Fibroblast of skin of back (primary cell): ENCODE measurements at places on chromosomes 12 and 14.
A peak's percentile ranks its signal among the peaks of the same experiment; 100 is the strongest.

GRCh38 chr12:115852054-115852453, 425.4 kb downstream of the MED13L start:
- DNase-seq, result no peak

DNA sequence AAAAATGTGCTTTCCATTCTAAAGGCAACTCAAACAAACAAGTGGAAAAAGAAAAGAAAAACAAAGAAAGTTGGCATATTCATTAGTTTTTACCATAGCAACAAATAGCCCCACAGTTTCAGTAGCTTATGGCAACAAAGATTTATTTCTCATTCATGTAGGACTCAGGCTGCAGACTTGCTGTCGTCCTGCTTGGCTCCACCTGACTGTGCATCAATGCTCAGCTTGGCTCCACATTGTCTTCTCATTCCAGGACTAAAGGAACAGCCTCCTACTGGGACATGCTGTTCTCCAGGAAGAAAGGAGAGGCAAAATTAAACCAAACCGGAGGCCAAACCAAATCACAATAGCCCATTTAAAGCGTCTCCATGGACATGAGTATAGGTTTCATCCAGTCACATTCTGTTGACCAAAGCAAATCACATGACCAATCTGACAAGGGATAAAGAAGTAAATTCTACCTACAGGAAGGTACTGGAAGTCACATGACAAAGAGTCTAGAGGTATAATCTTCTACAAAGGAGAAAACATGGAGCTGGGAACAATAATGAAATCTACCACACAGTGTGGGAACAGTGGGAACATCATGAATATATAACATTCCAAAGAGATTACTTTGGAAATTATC, 222.5 kb downstream of the PIK3C2G start:
- no peak for DNase-seq

GRCh38 chr12:76450690-76451089, 102.5 kb upstream of the BBS10 start:
- peak; percentile 85 for DNase-seq

DNA sequence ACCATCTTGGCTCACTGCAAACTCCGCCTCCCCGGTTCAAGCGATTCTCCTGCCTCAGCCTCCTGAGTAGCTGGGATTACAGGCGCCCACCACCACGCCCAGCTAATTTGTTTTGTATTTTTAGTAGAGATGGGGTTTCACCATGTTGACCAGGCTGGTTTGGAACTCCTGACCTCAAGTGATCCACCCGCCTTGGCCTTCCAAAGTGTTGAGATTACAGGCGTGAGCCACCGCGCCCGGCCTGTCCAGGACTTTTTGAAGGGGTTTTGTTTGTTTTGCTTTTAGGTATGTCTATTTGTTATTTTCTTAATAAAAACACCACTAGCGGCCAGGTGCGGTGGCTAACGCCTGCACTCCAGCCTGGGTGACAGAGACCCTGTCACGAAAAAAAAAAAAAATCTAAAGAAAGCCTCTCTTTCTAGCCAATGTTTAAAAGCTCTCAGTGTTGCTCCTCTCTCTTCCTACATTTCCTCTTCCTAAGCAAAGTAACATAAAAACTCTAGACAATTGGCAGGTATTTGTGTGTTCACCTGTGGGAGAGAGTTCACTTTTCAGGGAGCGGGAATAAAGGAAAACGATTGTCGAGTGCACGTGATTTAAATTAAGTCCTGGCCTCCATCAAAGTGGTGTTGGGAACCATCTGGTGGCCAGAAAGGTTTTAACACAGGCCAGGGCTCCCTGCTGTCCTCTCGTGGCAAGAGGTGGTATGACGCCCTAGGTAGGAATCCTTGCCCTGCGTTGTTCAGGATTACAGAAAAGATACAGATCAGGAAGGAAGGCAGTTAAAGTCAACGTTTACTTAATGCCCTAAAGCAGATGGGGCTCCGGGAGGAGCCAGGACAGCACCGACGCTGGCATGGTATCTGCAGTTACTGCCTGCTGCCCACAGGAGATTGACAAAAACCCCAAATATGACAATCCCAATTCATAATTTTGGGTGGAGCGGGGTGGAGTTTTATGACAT, 36.2 kb upstream of the ATP23 start:
- DNase-seq, result peak; percentile 82

- no peak for DNase-seq
These were observed 98.1 kb downstream of the ESR2 start for GRCh38 chr14:64196056-64196455.

DNA sequence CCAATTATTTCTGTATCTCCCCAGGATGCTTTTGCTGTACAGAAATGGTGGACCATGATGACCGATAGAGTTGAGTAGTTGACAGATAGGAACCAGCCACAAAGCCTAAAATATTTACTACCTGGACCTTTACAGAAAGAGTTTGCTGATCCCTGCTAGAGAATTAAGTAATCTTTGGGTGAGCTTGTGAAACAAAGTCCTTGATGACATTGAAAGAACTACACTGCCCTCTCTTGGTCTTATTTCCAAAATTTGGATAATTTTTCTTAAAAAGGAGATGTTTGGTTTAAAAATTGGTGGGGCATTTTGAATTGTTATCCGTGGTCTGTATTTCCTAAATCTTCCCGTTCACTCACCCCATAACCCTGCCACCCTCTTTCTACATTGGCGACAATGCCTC, 13.7 kb upstream of the TCTN1 start:
- DNase-seq, result peak; percentile 50

- DNase-seq, result no peak
These were observed 6.0 kb upstream of the STK38L start for GRCh38 chr12:27237790-27238771.

DNA sequence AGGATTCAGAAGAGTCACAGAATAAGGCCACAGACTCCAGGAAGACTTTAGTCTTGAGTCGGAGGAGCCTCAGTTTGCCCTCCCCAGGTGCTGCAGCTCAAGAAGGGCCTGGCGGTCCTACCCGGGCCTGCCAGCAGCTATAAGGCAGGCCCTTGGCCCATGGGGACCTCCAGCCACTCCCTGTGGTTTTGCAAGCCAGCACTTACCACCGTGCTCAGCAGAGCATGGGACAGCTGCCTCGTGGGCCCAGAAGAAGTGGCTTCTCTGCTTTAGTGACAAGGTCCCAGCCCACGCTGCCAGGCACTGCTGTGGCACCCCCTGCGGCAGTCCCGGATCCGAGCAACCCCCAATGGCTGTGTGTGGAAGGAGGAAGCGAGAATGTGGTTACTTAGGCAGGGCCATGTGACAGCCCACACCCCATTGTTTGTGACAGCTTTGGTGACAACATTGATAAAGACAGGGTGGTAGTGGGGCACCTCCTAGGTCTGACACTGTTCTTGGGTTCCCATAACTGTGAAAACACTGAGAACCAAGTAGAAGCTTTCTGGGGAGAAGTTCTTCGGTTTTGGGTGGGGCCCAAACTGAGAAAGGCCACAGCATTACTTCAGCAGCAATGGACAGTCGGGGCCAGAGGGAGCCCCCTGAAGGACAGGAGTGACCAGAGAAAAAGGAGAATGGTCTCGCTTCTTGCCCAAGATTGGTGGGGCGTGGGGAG, at the start of gene SELPLG:
Gene SELPLG, minus strand, starts transcription at position 361 of the 715 bp plus-strand sequence. CDS start 9,587 bp downstream, outside the sequence.
- DNase-seq, result no peak

DNA sequence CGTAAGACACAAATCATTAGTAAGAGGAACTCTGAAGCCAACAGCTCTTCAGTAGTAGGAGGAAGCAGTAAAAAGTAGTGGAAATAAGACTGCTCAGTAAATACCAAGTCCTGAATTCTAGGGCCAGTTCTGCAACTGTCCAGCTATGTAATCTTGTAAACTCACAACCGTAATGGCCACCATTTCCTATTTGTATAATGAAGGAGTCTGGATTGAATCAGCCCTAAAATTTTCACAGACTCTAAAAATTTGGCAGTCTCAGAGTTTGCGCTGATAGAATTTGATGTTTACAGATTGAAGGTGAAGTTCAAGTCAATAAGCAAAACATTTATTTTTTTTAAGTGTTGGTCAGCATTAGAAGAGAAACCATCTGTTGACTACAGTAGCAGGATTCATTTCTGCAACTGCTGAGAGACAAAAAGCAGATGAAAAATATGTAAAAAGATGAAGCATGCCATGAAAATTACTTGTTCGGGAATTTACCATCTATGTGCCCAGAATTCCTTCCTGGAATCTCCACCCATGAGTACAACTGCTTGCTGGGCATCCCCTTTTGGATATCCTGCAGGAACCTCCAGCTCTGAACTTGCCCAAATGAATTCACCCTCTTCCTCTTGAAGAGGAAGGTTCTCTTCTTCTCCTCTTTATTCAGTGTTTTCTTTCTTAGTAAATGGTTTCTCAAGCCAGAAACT, 47.5 kb downstream of the GALNT4 start:
- no peak for DNase-seq

GRCh38 chr12:51985154-51985835, 21.5 kb upstream of the TAMALIN start:
- no peak for DNase-seq

DNA sequence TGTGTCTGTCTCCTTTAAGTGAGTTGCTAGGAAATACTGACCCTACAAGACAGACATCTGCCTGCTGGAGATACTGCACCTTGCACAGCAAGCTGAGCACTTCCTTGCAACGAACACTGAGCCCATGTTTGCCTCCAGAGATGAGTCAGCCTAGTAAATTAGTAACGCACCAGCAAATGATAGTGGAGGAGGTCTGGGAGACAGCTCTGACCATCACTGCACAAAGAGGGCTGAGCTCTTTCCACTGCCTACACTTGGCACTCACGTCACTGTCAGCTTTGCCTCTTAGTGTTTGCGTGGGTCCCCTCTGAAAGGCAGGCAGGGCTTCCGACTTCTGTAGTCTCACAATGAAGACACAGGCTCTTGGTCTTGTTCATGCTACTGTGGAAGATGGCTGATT, 109.0 kb downstream of the APAF1 start:
- peak; percentile 69 for DNase-seq

DNA sequence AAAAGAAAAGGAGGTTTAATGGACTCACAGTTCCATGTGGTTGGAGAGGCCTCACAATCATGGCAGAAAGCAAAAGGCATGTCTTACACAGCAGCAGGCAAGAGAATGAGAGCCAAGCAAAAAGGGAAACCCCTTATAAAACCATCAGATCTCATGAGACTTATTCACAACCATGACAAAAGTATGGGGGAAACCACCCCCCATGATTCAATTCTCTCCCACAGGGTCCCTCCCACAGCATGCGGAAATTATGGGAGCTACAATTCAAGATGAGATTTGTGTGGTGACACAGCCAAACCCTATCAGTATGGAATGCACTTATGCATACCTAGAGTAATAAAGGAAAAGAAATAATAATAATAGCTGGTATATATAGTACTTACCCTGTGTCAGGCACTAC, 4.5 kb upstream of the GLIPR1 start:
- DNase-seq, result peak; percentile 54

DNA sequence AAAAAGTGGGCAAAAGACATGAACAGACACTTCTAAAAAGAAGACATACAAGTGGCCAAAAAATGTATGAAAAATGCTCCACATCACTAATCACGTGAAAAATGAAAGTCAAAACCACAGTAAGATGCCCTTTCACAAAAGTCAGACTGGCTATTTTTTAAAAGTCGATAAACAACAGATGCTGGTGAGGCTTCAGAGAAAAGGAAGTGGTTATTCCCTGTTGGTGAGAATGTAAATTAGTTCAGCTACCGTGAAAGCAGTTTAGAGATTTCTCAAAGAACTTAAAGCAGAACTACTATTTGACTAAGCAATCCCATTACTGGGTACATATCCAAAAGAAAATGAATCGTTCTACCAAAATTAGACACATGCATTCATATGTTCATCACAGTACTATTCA, 237.0 kb downstream of the KIF21A start:
- no peak for DNase-seq

- no peak for DNase-seq
These were observed 124.4 kb downstream of the SLC25A21 start for GRCh38 chr14:37047996-37048395.

- no peak for DNase-seq
These were observed 91.0 kb downstream of the NTN4 start for GRCh38 chr12:95699579-95699978.

DNA sequence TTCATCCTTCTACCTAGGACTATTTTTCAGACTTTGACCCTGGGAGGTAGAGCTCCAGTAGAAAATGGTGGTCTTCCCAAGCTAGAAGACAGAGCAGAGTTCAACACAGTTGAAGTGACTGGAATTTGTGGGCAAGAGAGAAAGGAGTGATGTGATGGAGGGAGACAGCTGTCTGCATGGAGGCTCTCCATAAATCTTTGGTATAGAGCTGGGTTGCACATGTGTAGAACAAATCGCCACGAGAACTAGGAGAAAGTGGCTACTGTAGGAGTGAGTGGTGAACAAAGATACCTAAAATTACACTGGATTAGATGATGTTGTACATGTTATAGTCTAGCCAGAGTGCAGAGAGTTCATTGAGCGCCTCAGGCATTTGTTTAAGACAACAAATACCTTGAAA, 14.5 kb downstream of the GPR135 start:
- no peak for DNase-seq

GRCh38 chr12:131049549-131050339, 96.0 kb downstream of the ADGRD1 start:
- DNase-seq, result no peak

- no peak for DNase-seq
These were observed 6.6 kb downstream of the ASPG start for GRCh38 chr14:104091927-104092771.

- DNase-seq, result peak; percentile 44
These were observed 10.2 kb upstream of the ITGB7 start for GRCh38 chr12:53217051-53217930.

DNA sequence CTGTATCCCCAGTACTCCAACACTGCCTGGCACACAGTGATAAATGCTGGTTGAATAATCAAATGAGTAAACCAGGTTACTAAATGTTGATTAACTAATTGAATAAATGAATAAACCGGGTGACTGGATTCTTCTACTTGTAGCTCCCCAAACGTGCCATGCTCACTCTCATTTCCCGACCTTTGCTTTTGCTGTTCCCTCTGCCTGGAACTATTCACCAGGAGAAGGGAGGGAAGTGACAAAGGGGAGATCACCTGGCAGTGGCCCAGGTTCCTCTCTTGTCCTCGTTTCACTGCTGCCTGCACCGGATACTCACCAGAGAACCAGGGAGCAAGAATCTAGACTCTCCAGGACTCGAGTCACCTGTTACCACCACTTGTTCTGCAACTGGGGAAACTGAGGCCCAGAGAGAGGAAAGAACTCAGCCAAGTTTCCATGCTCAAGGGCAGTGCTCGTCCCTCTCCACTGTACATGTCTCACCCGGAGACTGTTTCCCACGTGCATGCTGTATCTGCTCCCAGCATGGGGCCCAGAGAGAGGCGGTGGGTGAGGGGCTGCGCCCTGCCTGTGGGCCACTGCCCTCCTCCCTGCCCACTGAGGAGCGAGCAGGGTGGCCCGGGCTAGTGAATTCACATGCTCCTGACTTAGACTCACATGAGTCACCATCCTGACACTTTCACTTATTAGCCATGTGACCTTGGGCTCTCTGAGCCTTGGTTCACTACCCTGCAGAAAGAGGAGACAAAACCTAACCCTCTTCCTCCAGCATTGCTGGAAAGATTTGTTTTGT, 17.7 kb upstream of the POP5 start:
- peak; percentile 54 for DNase-seq

GRCh38 chr12:92143258-92143657, 2.4 kb downstream of the BTG1 start:
- DNase-seq, result no peak

GRCh38 chr12:83136411-83136810, 449.7 kb downstream of the TMTC2 start:
- no peak for DNase-seq

GRCh38 chr14:61090432-61091216, 109.6 kb downstream of the SLC38A6 start:
- DNase-seq, result no peak
